WTC11 (cell line): ENCODE measurements at places on chromosomes 13 and 19. TPM values are rescaled to one million over a fixed set of nuclear protein-coding genes. Genes with fewer than 3 reads are reported as not detected.

The PTGER1 gene
- total RNA-seq, result 0.68 to 1.2 TPM (median 0.87 TPM) in 3 replicates

The ZNF563 gene
- total RNA-seq, result 4.5 to 5.6 TPM (median 4.5 TPM) in 3 replicates

The SIX5 gene
- total RNA-seq, result 26.0 to 37.0 TPM (median 36.5 TPM) in 3 replicates

- peaks cover 37% of the 10 kb centered on the region for H3K4me1 ChIP-seq
- no peaks in the 10 kb centered on the region for H3K36me3 ChIP-seq
- peak; percentile 82 for DNase-seq
Measured at GRCh38 chr19:55353803-55354697, 469 bp downstream of the COX6B2 start.

GRCh38 chr13:44053208-44053607, 173.5 kb downstream of the LACC1 start:
- no peak for DNase-seq
- H3K4me1 ChIP-seq, result peaks cover 30% of the 10 kb centered on the region
- no peak overlapping the region for H3K4me3 ChIP-seq
- no peaks in the 10 kb centered on the region for H3K36me3 ChIP-seq

DNA sequence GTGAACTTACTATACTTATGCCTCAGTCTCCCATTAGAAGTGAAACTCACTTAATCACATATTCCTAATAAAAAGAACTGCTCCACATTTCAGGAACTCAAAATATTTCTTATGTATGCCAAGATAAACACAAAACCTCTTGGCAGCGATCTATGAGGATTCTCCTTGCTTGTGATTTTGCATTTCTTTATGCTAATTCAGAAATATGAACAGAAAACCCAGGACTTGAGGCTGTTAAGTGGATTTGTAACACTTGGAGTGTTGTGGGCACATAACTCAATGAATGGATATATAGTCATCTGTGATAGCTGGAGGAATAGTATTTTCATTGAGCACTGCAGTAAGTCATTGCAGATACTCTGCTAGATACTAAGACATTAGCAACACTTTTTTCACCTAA, 5.6 kb upstream of the KATNAL1 start:
- H3K36me3 ChIP-seq, result no peaks in the 10 kb centered on the region
- no peaks in the 10 kb centered on the region for H3K27me3 ChIP-seq
- H3K4me3 ChIP-seq, result no peak overlapping the region
- no peak for DNase-seq

GRCh38 chr19:8532225-8532624, 18.3 kb upstream of the ZNF414 start:
- peaks cover 11% of the 10 kb centered on the region for H3K4me1 ChIP-seq
- peaks cover 3% of the 10 kb centered on the region; the same call in 1 of the 2 replicates for H3K36me3 ChIP-seq
- no peak for DNase-seq
- H3K27me3 ChIP-seq, result peaks cover under 1% of the 10 kb centered on the region
- 0 out of 2 replicates have a peak overlapping the region, but pooled peaks have one; percentile 22 for H3K27ac ChIP-seq
